ENCODE measurements at places on chromosomes 11 and 22.
A peak's percentile ranks its signal among the peaks of the same experiment; 100 is the strongest.

DNA sequence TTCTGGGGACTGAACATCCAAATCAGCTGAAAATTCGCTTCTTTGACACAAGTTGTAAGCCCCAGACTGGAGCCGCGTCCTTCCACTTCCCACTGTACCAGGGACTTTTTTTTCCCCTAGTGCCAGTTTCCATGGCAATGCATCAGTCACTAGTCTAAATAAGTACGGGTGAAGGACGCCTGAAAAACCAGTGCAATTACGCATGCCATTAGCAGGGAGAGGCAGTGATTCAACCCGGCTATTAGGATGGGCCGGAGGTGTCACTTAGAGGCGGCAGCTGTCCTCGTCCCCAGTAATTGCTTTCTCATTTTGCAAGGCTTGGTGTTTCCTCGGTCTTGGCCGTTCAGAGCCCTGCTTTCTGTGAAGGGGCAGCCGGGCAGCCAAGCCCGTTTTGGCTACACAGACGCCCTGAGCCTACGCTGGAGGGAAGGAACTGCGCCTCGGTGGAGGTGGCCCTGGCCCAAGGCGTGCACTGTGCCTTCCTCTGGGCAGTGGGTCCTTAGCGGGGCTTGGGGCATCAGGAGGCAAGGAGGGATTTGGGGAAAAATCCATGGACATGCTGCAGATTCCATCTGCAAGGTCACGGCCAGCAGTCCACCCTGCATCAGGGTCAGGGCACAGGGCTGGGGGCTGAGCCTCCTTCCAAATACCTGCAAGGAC lies 319.7 kb downstream of the CTTN start:
- DNase-seq: no peak

- DNase-seq: no peak
Observed at GRCh38 chr22:49242480-49242879, 585.2 kb downstream of the BRD1 start.

- DNase-seq: no peak
Observed at GRCh38 chr22:20472629-20473442, 22.8 kb downstream of the KLHL22 start.

DNA sequence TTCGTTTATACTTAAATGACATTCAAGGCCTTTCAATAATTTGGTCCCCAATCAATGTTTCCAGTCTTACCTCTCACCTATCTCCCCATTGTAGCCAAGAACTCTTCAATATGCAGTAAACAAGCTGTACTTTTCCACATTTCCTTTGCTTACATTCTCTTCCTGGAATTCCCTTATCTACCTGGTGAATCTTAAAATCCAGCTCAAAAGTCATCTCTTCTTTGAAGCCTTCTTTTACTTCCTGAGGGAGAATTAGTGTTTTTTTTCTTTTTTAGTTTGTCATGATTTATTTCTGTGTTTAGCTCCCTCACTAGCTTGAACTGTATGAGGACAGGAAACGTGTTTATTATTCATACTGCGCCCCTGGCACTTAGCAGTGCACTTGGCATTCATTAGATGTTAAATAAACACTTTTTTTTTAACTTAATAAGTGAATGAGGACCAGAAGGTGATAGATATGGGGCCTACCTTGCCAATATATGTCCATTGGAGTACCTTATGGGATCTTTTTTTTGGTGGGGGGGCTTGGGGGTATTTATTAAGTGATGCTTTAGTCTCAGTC lies 4.9 kb upstream of the PTS start:
- DNase-seq: no peak

DNA sequence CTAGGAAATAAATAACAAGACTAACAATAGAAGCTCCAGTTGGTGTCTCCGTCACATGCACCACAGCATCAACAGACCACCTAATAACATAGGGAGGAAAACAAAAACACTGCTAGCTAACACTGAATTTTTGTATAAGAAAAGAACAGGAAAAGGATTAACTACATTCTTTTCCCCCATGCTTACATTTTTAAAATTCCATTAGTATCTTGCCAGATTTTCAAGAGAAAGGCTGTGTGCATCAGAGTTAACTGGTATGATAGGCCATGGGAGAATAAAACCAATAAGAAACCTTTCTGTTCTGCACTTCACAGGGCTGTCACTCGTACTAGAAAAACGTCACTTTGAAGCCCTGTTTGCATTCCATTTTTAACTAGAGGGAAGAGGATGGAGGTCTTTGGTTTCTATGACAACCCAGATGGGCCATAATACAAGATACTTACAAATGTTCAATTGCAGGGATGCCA lies 79.0 kb downstream of the LARGE2 start:
- no peak for DNase-seq

DNA sequence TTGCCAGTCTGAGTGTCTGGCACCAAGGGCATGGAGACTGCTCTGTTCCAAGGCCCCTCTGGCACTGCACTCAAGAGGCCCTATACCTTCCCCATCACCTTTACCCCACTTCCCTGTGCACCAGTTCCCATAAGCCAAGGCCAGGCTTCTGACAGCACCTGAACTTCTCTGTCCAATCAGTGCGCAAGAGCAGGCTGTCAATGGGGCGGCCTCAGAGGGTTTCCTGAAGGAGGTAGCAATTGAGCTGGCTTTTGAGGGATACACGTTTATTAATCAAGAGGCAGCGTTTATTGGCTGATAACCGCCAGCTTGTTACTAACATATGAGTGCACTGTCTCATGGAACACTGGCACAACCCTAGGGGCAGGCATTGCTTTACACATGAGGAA lies 2.1 kb downstream of the SH3BP1 start:
- DNase-seq: no peak

- DNase-seq: no peak
Observed at GRCh38 chr22:33188326-33188725, 130.1 kb upstream of the SYN3 start.

DNA sequence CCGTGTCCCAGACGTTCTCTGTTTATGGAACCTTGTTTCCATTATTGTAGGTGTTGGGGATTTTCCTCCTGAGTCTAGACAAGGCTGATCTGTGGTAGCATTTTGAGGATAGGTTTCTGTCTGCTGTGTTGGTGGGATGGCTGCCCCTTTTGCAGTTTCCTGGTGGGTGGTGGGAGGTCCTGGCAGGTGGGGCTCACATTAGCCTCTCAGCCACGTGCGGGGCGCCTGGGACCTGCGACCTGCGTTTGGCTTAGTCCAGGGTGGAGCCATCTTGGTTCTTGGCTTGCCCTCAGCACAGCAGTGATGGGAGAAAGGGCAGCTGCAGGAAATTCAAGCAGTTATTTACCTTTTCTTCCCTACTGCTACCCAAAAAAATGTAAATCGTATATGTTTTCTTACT lies 143.4 kb downstream of the TBC1D22A start:
- no peak for DNase-seq

DNA sequence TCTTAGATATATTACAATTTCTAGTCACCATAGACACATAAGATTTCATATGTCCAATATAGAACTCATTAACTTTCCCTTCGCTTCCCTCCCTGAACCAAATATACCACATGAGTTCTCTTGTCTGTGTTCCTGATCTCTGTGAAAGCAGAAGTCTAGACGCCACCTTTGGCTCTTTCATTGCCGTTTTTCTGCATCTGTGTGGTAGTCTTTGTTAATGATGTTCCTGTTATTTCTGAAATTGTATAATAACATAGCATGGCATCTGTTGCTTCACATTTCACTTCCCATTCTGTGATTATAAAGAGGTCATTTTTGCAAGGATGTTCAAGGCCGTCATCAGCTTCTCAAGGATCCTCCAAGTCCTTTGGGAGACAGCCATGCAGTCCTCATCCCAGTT lies 58.5 kb downstream of the NCAM1 start:
- no peak for DNase-seq

GRCh38 chr11:20658135-20658534 lies 11.3 kb upstream of the NELL1 start:
- DNase-seq: no peak

- no peak for DNase-seq
Observed at GRCh38 chr22:35375031-35375430, 5.9 kb upstream of the HMOX1 start.

DNA sequence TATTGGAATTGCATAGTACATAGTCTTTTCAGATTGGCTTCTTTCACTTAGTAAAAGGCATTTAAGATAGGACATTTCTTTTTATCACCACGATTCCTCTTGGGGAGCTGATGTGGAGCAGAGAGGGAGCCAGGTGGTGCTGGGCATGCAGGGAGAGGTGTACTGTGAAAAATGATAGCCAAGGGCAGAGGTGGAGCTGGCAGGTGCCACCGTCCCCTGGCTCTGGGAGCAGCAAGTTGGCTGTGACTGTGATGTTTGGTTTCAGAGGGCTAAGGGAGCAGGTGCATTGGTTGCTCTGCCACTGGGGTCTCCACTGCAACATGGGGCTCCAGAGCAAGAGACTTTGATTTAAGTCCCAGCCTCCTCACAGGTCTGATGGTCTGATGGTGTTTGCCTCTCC lies 16.5 kb downstream of the SGSM1 start:
- DNase-seq: no peak

DNA sequence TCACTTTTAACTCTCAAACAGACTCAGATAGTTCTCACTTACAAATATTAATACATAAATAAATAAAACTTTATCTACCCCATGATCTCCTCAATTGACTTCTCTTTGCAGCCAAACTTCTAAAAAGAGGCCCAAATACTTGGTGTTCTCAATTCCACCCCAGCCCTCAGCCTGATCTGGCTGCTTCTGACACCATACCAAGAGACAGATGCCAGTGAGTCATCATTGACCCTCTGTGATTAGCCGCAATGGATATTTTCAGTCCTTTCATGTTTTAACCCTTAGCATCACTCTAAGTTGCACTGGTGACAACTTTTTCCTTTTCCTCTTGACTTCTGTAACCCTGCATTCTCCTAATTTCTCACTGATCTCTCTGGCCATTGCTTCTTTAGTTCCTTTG lies 184.1 kb upstream of the ARHGAP20 start:
- DNase-seq: no peak

DNA sequence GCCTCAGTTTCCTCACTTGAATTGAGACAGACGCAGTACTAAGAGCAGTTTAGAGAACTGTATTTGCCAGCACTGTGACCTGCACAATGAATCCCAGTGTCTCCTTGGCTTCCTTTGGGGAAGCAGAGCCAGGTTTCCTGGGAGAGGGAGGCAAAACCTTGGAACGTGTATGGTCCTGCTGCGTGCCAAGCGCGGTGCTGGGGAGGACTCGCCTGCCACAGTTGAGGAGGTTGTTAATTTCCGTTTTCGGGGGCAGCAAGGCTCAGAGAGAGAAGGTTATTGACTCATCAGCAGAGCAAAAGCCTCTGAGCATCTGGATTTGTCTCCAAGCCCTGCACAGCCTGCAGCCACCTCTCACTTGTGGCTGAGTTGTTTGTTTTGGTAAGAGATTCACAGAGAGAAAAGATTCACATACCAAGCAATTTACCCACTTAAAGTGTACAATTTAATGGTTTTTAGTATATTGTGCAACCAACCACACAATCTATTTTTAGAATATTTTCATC lies 10.8 kb downstream of the SYT12 start:
- DNase-seq: no peak

GRCh38 chr11:107999759-108000455 lies 8.8 kb upstream of the CUL5 start:
- no peak for DNase-seq

- no peak for DNase-seq
Observed at GRCh38 chr22:23080613-23081290, 10.4 kb downstream of the GNAZ start.

DNA sequence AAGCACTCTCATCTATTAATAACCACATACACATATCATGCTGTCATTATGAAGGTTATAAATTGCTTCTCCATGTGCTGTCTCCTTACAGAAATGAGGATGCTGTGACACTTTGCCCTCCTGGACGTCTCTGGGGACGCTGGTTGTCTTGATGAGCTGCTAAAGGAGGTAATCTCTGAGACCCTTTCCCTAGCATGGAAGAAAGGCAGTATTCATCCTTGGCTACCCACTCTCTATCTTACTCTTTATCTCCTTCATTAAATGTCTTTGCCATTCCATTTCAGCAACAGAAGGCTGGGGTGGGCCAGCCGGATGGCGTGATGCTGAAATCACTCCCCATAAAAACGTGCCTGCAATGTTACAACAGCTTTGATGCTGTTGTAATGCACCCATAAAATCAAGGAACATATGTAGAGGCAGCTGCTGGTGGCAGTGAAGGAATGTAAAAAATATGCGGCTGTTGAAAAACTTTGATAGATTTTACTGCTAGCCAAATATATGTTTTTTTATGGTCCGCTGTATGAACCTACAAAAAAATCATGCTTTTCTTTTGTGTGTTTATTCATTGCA lies 715.1 kb upstream of the API5 start:
- DNase-seq: no peak

GRCh38 chr11:75891947-75892739 lies 77.1 kb downstream of the UVRAG start:
- DNase-seq: peak; percentile 55

GRCh38 chr11:121932646-121933185 lies 183.3 kb downstream of the BLID start:
- DNase-seq: no peak

- no peak for DNase-seq
Observed at GRCh38 chr22:17305076-17305475, 64.2 kb upstream of the CECR2 start.

GRCh38 chr11:128546916-128547315 lies 40.4 kb downstream of the ETS1 start:
- DNase-seq: no peak

DNA sequence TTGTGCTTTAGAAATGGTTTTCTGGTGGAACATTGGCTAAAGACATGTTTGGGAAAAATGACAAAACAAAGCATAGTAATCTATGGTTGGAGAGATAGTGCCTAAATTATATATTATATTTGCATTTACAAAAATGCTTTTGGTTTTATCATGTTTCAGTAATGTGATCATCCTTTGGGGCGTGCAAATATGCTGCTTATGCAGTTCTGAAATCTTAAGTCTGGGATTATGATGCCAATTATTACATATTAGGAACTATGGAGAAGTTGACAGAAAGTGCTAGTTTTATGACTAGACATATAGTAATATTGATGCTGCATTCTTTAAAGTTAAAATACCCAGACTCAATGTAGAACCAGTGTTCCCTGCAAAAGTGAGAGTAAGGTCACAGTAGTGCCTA lies 655.0 kb downstream of the METTL15 start:
- DNase-seq: no peak

DNA sequence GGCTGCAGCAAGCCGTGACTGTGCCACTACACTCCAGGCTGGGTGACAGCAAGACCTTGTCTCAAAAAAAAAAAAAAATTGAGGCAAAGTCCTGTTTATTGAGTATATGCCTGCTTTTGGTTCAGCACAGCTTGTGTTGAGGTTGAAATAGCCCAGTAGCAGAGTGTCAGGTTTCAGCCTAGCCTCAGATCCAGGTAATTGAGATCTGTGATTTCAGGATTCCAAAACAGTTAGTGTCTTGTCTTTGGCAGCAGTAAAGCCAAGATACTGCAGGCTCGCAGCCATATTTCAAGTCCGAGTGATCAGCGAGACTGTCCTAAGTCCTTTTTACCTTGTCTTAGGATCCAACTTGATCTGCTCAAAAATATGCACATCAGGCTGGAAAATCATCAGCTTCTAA lies 27.0 kb downstream of the CUL5 start:
- no peak for DNase-seq

GRCh38 chr22:17787241-17787640 lies 13.0 kb upstream of the BID start:
- no peak for DNase-seq

GRCh38 chr11:72629266-72629665 lies 45.0 kb downstream of the PDE2A start:
- no peak for DNase-seq
